NCI-H2029 treated with DMSO at 0.1 percent for 48 hours (cell line): ENCODE measurements at places on chromosomes 7 and 10.

DNA sequence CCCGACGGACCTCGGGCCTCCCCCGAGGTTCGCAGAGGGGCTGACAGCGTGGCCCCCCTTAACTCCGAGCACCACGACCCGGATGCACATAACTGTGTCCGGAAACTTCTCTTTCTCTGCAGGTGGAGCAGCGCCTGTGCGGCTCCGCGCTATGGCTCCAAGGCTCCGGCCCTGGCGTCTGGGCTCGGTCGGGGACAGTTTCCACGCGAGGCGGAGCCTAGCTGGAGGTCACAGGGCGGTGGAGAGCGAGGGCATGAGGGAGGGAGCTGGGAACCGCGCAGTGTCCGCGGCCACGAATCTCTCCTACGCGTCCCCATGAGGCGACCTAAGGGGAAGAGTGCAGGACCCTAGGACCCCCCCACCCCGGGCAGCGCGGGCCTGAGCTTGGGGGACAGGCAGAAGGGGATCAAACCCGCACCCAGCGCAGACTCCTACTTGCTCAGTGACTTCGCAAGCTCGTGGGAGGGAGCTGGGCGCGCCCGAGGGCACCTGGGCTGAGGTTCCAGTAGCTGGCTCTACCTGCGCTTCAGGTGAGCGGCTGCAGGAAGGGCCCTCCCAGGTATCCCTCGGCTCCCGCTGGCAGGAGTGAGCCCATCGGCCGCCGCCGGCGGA lies 8.6 kb upstream of the MNX1 start:
- DNase-seq = no peak

DNA sequence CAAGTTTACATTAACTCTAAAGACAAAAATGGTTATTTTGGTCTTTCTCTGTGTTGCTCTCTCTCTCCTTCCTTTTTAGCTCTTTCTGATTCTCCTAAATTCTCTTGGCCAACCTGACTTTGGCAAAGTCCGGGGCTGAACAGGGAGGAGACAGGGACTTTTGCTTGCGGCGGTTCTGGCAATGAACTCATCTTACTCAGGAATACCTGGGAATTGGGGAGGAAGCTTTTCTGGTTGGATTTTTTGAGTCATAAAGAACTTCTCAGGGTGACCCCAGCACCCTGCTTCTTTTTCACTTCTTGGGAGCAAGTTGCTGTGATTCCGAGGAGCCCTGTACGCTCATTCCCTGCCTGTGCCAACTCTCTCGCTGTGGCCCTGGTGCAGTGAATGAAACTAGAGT lies 16.0 kb downstream of the GATA3 start:
- no peak for DNase-seq

GRCh38 chr10:104040382-104040781 lies 45.3 kb downstream of the COL17A1 start:
- DNase-seq = no peak

GRCh38 chr10:102208311-102209035 lies 17.6 kb upstream of the ELOVL3 start:
- DNase-seq = no peak

DNA sequence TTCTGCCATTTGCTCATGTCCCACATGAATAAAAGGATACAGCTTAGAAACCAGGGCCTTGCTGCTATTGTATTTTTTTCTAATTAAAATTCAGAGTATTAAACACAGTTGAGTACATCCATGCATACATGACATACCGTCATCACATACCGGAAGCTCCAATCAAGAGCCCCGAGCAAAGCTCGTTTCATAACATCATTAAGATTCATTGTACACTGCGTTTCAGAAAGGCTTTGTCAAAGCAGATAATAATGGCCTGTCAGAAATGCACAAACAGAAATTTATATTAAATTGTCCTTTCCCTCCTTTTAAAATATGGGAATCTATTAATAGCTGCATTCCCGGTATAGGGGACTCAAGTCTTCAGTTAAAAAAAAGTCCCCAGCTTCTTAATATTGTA lies 103.4 kb downstream of the PRTFDC1 start:
- no peak for DNase-seq

DNA sequence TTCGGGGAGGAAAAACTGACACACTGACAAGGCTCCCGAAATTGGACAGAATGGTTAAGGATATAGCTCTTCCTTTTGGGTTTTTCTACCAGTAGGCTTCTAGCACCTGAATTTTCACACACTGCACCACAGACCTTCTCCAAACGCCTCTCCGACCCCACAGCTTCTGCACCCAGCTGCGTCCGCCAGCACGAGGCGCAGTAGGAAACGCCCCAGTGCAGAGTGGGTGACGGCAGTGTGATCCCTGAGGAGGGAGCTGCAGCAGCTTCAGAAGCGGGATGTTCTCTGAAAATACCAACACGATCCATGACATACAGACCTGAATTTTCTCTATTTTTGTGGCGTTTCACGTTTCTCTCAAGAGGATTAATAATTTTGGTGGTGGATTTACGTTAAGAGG lies 25.9 kb downstream of the HSPB1 start:
- DNase-seq = no peak

DNA sequence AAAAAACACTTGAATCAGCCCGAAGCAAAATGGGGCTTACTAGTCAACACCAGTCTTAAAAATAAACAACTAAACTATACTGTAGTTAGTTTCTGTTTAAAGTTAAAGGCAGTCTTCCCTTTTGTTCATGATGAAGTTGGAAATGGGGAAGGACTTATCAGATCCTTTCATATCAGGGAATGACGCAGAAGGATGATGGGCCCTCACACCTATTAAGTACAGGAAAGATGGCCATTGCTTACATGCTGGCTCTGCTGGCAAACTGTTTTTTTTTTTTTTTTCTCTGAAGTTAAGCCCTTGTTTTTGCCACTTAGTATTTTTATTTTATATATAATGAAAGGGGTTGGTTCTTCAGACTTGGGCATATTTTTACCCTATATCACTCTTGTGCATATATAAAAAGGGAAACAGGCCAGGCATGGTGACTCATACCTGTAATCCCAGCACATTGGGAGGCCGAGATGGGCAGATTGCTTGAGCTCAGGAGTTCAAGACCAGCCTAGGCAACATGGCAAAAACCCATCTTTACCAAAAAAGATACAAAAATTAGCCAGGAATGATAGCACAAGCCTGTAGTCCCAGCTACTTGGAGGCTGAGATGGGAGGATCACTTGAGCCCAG lies 16.6 kb upstream of the NRBF2 start:
- no peak for DNase-seq

- DNase-seq = no peak
These were observed 10.3 kb downstream of the SFXN3 start for GRCh38 chr10:101041252-101041761.

DNA sequence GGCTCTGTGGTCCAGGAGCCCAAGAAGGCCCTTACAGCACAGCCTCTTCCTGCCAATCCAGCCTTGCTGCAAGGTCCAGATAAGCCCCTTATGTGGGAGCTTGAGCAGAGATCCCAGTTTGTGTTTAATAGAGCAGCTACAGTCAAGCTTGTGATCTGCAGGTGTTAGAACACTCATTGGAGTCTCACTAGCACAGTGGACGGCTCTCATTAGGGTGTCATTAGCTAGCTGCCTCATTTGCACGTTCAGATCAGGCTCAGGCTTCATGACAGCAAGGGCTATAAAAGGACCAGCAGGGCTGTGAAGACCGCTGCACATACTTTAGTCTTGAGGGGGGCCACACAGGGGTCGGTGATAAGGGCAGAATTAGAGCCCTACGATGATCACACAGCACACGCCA lies 443.2 kb downstream of the RPS24 start:
- DNase-seq = no peak

GRCh38 chr7:118183428-118183785 lies 557 bp upstream of the LSM8 start:
- no peak for DNase-seq

DNA sequence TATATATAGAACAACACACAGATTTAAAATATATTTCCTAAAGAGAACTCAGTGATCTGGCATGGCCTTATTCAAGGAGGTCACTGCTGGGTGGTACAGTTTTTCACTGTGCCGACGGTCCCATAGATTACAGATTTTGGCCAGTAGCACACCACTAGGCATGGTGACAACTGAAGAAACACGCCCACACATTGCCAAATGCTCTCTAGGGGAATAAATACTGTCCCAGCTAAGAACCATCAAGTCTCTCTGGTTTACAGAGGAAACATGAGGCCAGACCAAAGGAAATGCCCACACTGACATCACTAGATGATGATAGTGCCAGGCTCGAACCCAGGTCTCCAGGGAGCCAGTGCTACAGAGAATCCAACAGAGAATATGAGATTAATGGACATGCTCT lies 316.8 kb downstream of the ELMO1 start:
- DNase-seq = no peak
